ENCODE measurements at places on chromosomes 7 and 10.

- no peak for DNase-seq
Observed at GRCh38 chr7:94580601-94581000, 71.0 kb downstream of the CASD1 start.

DNA sequence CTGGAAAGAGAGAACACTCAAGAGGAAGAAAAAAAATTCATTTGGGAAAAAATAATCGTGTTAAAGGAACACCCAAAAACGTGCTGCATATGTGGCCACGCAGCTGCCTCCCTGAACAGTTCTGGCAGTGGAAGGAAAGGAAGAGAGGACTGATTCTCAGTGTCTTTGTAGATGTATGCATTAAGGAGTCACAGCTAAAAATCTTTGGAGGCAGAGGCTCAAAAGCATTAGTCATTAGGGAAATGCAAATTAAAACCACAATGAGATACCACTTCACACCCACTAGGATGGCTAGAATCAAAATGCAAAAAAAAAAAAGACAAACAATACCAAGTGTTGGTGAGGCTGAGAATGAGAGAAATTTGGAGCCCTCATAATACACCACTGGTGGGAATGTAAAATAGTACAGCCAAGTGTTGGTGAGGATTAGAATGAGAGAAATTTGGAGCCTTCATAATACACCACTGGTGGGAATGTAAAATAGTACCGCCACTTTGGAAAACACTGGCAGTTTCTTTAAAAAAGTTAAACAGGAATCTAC lies 134.7 kb downstream of the SLIT1 start:
- no peak for DNase-seq

GRCh38 chr7:44967571-44968446 lies 11.0 kb downstream of the MYO1G start:
- no peak for DNase-seq

- DNase-seq, result peak; percentile 5
Observed at GRCh38 chr10:92142512-92142911, 148.4 kb downstream of the CPEB3 start.

DNA sequence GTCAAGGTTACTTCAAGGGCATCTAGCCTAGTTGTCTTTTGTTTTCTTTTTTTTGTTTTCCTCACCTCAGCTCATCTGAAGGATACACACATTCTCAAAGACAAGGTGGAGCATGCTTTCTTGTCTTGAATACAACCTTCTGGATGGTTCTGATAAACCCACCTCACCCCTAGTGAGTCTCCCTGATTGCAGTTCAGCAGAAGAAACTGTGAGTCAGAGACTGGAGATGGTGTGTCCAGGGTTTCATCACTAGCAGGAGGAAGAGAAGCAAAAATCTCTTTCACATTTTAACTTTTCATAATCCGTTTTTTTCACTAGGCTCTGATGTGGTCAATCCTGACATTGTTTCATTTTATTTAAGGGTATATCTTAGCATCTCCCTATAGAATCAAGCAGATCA lies 143.0 kb upstream of the NRBF2 start:
- no peak for DNase-seq

DNA sequence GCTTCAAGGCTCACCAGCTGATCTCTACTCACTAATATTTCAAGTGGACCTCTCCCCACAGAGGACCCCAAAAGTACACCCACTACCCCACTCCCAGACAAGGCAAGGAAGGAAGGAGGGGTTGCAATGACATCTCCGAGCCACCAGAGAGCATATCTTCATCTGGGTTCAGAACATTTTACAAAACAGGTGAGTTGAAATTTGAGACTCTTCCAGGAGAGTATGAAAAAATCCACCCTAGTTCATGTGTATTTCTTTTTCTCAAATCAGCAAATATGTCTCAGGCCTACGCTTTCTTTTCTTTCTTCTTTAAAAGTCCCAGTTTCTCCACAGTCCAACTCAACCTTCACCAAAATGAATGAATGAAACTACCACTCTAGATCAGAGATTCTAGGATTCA lies 61.9 kb downstream of the SGMS1 start:
- DNase-seq, result no peak

- DNase-seq, result no peak
Observed at GRCh38 chr10:61759751-61760150, 97.0 kb downstream of the CABCOCO1 start.

DNA sequence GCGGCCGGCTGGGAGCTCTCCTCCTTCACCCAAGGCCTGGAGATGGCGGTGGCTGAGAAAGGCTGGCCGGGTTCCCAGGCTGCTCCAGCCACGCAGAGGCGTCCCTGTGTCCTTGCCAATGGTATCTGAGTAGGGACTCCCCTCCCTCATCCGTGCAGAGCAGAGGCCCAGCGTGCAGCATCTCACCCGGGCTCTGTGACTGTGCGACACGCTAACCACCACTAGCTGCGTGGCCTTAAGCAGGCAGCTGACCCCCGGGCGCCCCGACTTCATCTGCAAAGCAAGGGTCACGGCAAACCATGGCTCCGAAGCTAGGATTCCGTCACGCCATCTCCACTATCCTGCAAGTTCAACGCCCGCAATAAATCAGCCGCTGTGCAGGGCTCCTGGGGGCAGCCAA lies 47.2 kb upstream of the TNRC18 start:
- no peak for DNase-seq

DNA sequence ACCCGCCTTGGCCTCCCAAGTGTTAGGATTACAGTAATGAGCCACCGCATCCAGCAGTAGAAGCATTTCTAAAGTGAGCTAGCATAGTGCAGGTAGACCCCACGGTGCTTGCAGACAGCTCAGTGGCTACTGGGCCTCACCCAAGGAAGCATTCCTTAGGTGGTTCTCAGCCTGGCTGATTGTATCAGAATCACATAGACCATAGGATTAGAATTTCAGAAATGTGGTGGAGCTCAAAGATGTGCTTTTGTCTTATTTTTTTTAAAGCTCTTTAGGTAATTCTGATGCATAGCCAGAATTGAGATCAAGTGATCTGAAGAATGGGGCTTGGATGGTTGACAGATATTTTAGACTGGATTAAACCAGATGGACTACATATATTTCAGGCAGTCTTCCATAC lies 10.9 kb downstream of the ANLN start:
- DNase-seq, result no peak

DNA sequence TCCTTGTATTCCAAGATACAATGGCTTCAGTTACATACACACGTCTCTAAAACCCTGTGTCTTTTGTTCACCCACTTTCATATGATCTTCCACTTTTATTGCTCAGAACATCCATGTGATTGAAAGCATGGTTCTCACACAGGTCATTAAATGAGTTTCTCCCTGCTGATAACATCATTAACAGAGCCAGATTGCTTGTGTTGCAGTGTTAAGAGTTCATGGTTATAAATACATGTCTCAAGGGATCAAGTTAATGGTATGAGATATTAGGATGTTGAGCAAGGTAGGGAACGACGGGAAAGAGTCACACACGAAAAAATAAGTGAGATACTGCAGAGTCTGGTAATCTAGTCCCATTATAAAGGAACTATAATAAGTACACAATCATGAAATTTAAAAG lies 861.5 kb downstream of the SORCS1 start:
- no peak for DNase-seq

- DNase-seq, result no peak
Observed at GRCh38 chr7:68014031-68014736, 1017.6 kb downstream of the TYW1 start.

DNA sequence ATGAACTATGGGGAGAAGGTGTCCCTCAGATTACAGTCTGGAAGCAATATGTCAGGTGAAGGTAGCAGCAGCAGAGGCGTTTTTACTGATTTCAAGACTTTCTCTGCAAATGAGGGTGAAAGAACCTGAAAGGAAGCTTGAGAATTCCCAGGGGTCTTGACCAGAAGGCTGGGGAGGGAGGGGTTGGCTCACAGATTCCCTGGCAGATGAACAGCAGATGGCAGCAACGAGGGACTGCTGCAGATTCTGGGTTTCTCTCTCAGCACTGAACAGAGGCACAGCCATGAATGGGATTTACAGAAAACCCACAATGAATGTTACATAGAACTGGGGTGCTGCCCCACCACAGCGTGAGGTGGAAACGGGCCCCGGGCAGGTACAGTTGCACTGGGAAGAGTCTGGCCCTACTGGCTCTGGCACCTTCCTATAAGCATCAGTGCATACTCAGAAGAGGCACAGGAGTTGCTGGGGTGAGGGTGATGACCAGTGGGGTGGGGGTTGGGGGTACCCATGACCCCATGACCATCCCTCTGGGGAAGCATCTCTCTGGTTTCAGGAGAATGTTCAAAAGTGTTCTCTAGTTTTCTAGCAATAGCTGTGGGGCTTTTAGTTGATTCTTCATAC lies 317.8 kb downstream of the SH2D4B start:
- no peak for DNase-seq

DNA sequence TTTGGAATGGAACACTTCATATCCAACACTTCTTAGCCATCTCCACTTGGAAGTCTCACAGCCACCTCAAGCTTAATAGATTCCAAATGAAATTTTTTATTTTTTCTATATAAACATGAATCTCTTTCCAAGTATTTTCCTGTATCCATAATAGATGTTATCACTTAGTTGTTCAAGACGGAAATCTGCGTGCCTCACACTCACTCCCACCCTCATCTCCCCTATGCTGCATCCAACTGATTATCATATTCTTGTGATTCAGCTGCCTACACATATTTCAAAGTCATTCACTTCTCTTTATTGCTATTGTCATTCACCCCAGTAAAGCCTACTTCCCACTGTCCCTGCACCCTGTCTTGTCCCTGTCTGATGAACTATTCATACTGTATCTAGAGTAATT lies 70.2 kb upstream of the MKX start:
- DNase-seq, result no peak

DNA sequence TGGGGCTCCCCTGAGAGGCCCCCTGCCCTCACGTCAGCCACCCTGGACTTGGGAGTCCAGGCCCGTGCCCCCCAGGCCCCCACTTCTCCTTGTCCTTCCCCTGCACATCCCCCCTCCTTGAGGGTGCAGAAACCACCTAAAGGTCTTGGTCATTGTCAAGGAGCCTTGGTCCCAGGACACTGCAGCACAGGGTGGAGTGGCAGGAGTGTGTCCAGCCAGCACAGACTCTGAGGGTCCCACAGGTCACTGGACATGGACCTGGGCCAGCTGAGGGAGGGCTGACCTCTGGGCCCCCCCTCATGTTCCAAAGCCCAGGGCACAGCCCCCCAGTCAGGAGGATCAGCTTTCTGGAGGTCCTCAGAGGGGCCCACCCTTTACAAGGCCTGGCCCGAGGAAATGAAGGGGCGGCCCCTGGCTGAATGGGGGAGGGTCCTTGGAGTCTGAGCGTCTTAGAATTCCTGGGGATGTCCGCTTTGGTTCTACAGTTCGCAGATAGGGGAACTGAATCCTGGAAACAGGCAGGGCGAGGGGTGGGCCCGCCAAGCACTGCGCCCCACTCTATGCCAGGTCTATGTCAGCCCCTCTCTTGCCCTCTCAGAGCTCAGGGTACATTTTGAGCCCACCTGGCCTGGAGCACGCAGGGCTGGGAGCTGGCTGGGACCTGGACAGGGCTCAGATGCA lies 54.0 kb downstream of the PWWP2B start:
- DNase-seq, result no peak

GRCh38 chr7:18824157-18824556 lies 293.3 kb downstream of the TWIST1 start:
- DNase-seq, result no peak

DNA sequence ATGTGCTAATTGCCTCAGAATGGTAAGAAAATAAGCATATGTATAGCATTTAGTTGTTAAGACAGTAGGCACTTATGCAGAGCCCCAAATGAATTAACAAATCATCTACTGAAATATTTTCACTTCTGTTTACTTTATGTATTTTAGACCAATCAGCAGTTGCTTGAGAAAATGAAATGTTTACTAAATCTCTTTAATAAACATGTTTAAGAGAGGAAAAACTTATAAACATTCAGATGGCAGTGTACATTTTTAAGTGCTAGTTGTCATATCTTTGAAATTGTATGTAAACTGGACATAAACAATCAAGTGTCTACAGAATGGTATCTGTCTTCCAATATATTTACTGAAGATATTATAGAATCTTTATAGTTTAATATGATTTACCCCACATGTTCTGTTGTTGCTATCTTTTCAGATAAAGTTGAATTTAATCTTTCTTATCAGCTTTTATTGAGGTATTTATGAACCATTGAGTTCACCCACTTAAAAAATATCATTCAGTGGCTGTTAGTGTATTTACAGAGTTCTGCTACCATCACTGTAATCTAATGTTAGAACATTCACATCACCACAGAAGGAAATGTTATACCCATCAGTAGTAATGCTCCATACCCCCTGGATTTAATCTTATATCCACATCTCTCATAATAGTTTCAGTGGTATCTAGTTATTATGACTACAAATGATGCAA lies 264.3 kb downstream of the ADK start:
- DNase-seq, result no peak

GRCh38 chr7:64839910-64840309 lies 45.7 kb downstream of the ZNF138 start:
- DNase-seq, result no peak

- no peak for DNase-seq
Observed at GRCh38 chr10:74052994-74053393, 55.1 kb downstream of the VCL start.

Measured in NCI-H1930 (cell line).